Panc1 (cell line): ENCODE measurements at places on chromosomes 5 and 9. TPM values are rescaled to one million over a fixed set of nuclear protein-coding genes. Genes with fewer than 3 reads are reported as not detected.
A peak's percentile ranks its signal among the peaks of the same experiment; 100 is the strongest.

DNA sequence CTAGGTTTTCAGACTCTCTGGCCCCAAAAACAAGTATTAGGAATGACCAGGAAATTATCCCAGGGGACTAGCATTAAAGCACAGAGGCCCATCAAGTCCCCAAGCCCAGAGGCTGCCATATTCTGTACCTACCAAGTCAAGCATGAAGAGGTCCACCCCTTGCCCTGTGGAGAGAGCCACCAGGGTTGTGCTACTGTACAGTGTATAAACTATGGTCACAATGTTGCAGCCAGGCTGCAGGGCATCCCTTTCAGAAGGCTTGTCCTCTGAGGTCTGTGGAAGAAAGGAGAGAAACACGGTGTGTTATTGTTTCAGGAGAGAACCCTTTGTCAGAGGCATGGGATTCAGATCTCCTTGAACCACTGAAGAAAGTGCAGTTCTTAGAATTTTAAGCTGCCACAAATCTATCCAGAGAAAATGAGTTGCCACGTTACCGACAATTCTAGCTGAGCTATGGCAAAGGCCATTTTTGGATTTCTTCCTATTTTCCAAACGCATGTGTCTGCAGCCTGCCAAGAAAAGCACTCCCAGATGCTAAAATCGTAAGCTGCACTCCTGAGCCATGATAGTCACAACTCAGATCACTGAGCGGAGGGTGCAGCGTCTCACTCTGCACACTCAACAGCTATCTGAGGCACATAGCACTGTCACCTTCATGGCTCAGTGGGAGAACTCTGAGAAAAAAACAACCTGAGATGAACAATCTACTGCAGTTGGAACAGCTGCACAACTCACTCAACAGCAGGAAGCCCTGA lies 45.5 kb upstream of the SPATA31E1 start:
- DNase-seq: no peak

Gene AQP3
- total RNA-seq: 1.0 TPM

DNA sequence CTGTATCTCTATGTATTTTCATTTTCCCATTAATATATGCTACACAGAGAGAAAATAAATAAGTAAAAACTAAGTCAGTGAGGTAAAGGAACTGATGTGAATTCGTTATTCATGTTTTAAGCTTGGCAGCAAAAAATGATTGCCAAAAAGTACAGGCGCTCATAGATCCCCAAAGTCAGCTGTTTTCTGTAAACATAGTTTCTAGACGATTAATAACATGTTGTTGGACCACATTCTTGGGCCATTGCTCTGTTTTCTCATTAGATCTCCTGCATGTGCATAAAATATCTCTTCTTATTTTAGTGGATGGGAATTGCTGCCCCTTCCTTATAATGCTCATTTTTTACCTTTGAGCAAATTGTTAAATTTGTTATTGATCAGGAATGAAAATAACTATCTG lies 215.2 kb downstream of the TLE1 start:
- DNase-seq: no peak

Gene APC
- 33.7 TPM for total RNA-seq

Gene LCN15
- 0.05 TPM for total RNA-seq

- DNase-seq: no peak
Observed at GRCh38 chr5:176388003-176388443, 375 bp downstream of the NOP16 start.

Gene IFNE
- 0.44 TPM for total RNA-seq

DNA sequence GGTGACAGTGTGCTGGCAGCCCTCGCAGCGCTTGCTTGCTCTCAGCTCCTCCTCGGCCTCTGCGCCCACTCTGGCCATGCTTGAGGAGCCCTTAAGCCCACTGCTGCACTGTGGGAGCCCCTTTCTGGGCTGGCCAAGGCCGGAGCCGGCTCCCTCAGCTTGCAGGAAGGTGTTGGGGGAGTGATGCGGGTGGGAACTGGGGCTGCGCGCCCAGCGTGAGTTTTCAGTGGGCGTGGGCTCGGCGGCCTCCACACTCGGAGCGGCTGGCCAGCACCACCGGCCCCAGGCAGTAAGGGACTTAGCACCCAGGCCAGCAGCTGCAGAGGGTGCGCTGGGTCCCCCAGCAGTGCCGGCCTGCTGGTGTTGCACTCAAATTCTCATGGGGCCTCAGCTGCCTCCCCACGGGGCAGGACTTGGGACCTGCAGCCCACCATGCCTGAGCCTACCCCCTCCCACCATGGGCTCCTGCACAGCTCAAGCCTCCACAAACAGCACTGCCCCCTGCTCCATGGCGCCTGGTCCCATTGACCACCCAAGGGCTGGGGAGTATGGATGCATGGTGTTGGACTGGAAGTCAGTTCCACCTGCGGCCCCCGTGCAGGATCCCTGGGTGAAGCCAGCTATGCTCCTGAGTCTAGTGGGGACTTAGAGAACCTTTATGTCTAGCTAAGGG lies 223.1 kb upstream of the PTPRD start:
- no peak for DNase-seq

Gene ITK
- total RNA-seq: 0.26 TPM

DNA sequence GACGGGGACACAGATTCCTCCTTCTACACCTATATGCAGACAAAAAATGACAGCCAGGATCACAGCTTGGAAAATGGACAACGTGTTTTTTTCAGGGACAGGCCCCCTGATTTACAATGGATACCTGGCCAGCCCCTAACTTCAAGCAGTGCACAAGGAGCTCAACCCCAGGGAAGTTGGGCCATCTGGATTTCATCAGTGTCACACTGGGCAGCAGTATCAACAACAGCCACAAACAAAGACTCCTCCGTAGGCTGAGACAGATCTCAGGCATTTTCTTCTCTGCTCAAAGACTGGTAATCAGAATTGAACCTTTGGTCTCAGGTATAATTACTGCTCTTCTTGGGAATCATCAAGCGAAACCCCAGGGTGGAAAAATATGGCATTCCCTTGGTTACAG lies 374.0 kb downstream of the ZNF608 start:
- DNase-seq: no peak

- DNase-seq: no peak
Observed at GRCh38 chr5:97131139-97131710, 11.2 kb downstream of the LIX1 start.

DNA sequence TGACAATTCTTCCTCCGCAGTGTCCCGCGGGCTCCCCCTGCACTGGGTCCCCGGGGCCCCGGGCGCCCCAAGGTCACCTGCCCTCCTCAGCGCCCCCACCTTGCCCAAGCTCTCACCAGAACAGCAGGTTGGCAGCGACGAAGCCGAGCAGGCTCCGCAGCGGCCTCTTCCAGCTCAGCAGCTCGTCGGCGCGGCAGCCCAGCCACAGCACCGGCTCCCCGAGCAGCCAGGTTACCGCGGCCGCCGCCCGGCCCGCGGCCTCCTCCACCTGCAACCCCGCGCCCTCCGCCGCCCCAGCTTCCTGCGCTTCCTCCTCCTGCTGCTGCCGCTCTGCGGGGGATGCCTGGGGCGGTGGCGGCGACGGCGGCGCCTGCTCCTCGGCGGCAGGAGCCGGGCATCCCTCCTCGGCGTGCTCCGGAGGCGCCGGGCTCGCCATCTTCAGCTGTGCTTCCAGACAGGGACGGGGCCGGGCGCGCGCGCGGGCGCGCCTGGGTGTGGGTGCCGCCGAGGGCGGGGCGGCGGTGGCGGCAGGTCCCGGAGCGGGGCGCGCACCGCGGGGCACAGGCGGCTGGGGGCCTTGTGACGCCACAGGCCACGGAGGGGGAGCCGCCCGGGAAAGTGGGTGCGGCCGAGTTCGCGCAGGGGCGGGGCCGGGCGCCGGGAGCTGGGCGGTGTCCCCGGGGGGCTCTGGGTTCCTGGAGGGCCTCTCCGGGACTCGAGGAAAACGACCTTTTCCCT lies at the start of gene RETREG1:
RETREG1 (minus strand) TSS at position 462 of the 738 bp plus-strand sequence; CDS start at position 436, 26 bp downstream.
- no peak for DNase-seq

DNA sequence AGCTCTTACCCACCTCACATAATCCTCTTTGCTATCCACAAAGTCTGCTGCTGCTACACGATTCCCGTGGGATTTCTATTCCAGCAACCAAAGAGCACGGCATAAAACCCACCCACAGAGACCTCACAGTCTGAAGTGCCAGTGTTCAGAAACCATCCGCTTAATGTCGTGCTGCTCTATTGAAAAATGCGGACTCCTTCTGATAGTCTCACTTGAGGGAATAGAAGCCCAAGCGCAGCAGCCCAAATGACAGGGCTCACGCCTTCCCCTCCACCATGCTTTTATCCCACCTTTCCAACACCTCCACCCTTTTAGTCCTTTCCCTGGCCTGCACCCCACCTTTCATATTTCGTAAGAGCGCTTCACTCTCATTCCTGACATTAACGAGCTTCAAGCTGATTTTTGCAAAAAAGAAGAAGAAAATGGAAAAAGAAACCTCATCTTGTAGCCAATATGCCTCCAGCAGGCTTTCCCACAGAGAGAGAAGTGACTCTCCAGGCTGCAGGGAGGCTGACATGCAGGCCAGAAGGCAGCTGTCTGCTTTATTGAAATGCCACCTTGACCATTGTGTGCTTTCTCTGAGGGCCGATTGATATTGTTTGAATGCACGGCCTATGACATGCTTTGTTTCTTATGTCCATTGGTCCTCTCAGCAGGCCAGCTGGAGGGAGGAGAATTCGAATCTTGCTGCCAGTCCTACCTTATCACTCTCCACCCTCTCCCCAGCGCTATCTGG lies 70.6 kb upstream of the PCSK1 start:
- no peak for DNase-seq

Gene SH3TC2
- total RNA-seq: 0.33 TPM

GRCh38 chr9:4762886-4763541 lies 22.0 kb upstream of the AK3 start:
- no peak for DNase-seq

Gene DEPDC1B
- 22.2 TPM for total RNA-seq

GRCh38 chr5:87392170-87392569 lies 20.6 kb downstream of the CCNH start:
- DNase-seq: no peak

Gene FOXD4L5
- 0.08 TPM for total RNA-seq

Gene NPR3
- total RNA-seq: 0.10 TPM

Gene SPINK13
- not detected for total RNA-seq

Gene SLCO6A1
- total RNA-seq: not detected

- DNase-seq: peak; percentile 50
Observed at GRCh38 chr9:34126207-34127034, at the start of gene DCAF12. Gene DCAF12, minus strand, starts transcription at chr9:34126698. Its CDS starts 267 bp downstream, at chr9:34126431.

DNA sequence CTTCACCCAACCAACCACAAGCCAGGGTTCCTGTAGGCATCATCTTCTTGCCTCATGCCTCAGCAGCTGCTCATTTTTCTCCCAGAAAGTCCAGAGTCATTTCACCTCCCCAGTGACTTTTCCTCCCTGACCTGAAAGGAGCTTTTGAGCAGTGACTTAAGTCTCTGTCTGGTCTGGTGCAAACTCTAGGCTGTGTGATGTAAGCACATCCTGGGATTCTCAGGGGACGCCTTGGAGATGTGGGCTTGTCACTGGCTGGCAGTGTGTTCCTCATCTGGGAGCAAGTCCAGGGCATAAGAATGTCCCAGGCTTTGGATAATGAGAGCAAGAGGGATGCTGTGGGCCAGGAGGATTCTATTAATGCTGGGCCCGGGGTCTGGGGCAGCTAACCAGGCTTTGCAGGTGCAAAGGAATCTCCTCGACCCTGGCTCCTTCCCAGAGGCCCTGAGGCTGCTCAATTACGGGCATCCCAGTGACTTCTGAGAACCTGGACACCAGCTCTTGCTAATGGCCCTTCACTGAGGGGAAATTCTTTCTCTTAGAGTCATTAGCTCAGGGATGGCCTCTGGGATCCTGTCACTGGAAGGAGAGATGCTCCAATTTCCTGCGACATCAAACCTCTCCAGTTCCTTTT lies 211.0 kb upstream of the PANK3 start:
- DNase-seq: no peak

- no peak for DNase-seq
Observed at GRCh38 chr9:36136272-36136893, at the start of gene GLIPR2. Gene GLIPR2, plus strand, starts transcription at chr9:36136733. Its CDS starts 46 bp downstream, at chr9:36136779.

GRCh38 chr9:91833096-91833877 lies 116.7 kb downstream of the ROR2 start:
- DNase-seq: no peak

DNA sequence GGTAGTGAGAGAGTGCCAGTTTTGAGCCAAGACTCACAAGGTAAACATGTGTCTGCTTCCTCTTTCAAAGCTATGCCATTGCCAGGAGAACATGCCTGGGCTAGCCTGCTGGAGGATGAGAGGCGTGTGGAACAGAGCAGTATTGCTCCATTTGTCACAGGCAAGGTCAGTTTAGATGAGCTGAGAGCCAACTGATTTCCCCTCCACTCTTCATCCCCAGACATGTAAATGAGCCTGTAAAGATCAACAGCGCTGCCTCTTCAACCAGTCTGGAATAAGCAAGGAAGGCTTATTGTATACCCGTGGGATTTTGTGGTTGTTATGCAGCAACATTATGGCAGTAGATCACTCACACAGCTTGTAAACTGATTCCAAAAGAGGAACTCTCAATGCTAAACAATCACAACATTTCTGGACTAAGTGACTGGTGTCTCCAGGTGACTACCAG lies 8.2 kb upstream of the GDNF start:
- DNase-seq: no peak

DNA sequence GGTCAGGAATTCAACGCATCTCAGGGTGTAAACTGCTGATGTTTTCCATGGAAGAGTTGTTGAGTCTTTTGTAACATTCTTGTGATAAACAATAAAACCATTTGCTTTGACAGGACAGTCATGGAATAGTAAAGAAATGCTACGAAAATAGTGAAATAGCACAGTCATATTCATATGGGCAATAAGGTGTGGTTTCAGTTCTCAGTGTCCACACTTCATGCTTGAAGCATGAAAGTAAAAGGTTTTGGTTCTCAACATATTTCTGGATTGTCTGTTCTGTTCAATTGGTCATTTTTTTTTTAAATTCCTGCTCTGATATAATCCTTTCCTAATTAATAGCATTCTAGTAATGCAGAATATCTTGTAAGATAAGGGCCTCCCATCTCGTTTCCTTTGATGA lies 467.6 kb upstream of the ZNF608 start:
- no peak for DNase-seq

GRCh38 chr9:29564564-29564963 lies 1991.3 kb upstream of the C9orf72 start:
- no peak for DNase-seq

Gene PCDHB12
- 0.44 TPM for total RNA-seq

DNA sequence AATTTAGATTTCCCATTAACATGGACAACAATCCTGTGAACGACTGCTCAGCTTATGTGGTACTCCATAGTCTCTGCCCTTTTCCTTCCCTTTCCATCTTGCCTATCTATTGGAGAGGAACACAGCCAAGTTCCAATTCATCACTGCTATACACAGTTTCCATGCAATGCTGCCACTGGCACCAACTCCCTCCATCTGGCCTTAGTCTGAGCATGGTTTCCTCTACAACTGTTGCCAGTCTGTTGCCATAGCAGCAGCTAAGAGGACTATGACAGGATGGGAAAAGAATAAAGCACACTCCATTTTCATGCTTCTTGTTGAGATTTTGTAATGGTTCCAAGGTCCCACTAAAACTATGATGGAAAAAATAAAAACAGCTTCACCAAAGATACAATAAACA lies 189.0 kb downstream of the HCN1 start:
- no peak for DNase-seq

Gene ADGRD2
- not detected for total RNA-seq

GRCh38 chr5:4954048-4954447 lies 186.1 kb upstream of the ADAMTS16 start:
- no peak for DNase-seq
